Nasal cavity respiratory epithelium epithelial cell of viscerocranial mucosa (primary cell): ENCODE measurements at places on chromosomes 3 and 15. TPM values are rescaled to one million over a fixed set of nuclear protein-coding genes. Genes with fewer than 3 reads are reported as not detected.

SERINC4 gene
- total RNA-seq, result 0.07 TPM in 1 of 2 replicates, not detected in the other

GOLGA8J gene
- not detected in 2 replicates for total RNA-seq

AQP9 gene
- under 0.01 TPM in 1 of 2 replicates, not detected in the other for total RNA-seq

AADACL2 gene
- total RNA-seq, result not detected in 2 replicates

NR1I2 gene
- under 0.01 TPM in 2 replicates for total RNA-seq
